ENCODE measurements at places on chromosomes 3 and 15. TPM values are rescaled to one million over a fixed set of nuclear protein-coding genes. Genes with fewer than 3 reads are reported as not detected.

Gene ALG1L2
- total RNA-seq: not detected

Gene TXNRD3
- total RNA-seq: 1.4 TPM

Gene TMEM207
- not detected for total RNA-seq

Gene AGBL1
- not detected for total RNA-seq

Gene CGNL1
- 0.08 TPM for total RNA-seq

Gene GRAMD1C
- total RNA-seq: not detected

Gene GRIP2
- total RNA-seq: not detected

Gene LCTL
- not detected for total RNA-seq

Gene C3orf85
- not detected for total RNA-seq

Gene GRM7
- total RNA-seq: not detected

Gene HOMER2
- 3.8 TPM for total RNA-seq

Gene CCDC12
- total RNA-seq: 77.6 TPM

Gene SAMD7
- total RNA-seq: not detected

Gene CEP152
- 10.2 TPM for total RNA-seq

Gene C2CD4A
- total RNA-seq: 1.0 TPM

Gene LOXL1
- 1.2 TPM for total RNA-seq

Gene IL17RE
- 0.73 TPM for total RNA-seq

Gene ACTRT3
- total RNA-seq: 1.3 TPM

Gene THUMPD3
- 69.0 TPM for total RNA-seq

Gene ELL3
- 0.46 TPM for total RNA-seq

Gene ST3GAL6
- not detected for total RNA-seq

Gene ESYT3
- total RNA-seq: 0.05 TPM

Gene STRIT1
- total RNA-seq: not detected

Gene PLSCR4
- 0.24 TPM for total RNA-seq

Gene CLDN18
- 0.08 TPM for total RNA-seq

Gene GNAT1
- total RNA-seq: not detected

Gene HCN4
- total RNA-seq: not detected

Gene CHRNA7
- total RNA-seq: not detected

Gene CISH
- 223 TPM for total RNA-seq

Gene ZNF592
- total RNA-seq: 30.5 TPM

Gene INSYN1
- total RNA-seq: not detected

Gene GLDN
- not detected for total RNA-seq

Gene EPHB1
- total RNA-seq: 0.71 TPM

Gene SLC51A
- total RNA-seq: not detected

Gene TMEM266
- 0.13 TPM for total RNA-seq

Gene MB21D2
- total RNA-seq: 4.6 TPM

Gene XCR1
- not detected for total RNA-seq

Gene REC114
- not detected for total RNA-seq

Gene CEP63
- total RNA-seq: 17.6 TPM

Gene PPP2R3A
- total RNA-seq: 0.42 TPM

Gene LRTM1
- total RNA-seq: not detected

Gene RLBP1
- not detected for total RNA-seq

Gene SLC24A5
- total RNA-seq: not detected

Gene MYH15
- total RNA-seq: 0.08 TPM

Gene FMN1
- total RNA-seq: 0.14 TPM

Gene PLS1
- 4.6 TPM for total RNA-seq

Gene NANOGP8
- not detected for total RNA-seq

Gene P2RY14
- total RNA-seq: 0.20 TPM

Gene GABRB3
- total RNA-seq: 0.19 TPM

Gene AHSG
- total RNA-seq: 0.84 TPM
